SK-N-SH (cell line): ENCODE measurements at places on chromosomes 2 and 18. TPM values are rescaled to one million over a fixed set of nuclear protein-coding genes. Genes with fewer than 3 reads are reported as not detected.

GRCh38 chr2:228763379-228763981 is 507.6 kb downstream of the PID1 start:
- DNase-seq: no peak

DNA sequence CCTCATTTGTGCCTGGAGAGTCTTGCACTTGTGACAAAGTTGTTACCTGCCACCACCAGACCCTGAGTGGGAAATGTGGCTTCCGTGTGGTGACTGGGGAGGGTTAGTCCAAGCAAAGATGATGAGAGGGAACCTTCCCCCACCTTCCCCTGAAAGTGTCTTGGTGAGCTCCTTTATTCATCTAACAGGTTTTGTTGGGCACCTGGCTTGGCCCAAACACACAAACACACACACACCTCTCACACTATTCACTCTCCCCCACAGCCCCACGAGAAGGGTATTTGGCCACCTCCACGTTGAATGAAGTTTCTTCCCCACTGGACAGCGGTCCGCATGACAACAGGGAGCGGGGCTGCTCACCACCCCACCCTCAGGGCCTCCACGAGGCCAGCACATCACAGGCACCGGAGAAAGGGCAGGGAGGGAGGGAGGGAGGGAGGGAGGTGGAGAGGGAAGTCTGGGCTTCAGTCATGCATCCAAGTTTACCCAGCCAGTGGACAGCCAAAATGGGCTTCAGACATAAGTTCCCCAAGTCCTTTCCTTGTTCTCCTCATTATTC is 1.4 kb downstream of the CIB4 start:
- DNase-seq: no peak

- DNase-seq: no peak
Measured at GRCh38 chr18:13220361-13220991, 1.9 kb downstream of the LDLRAD4 start.

- no peak for DNase-seq
Measured at GRCh38 chr2:174924061-174924693, 81.0 kb downstream of the CHN1 start.

SLC14A1 gene
- polyA plus RNA-seq: 2.4 and 4.5 TPM in 2 replicates

STK25 gene
- 236 and 268 TPM in 2 replicates for polyA plus RNA-seq

GRCh38 chr2:219844401-219845091 is 217.1 kb downstream of the SLC4A3 start:
- DNase-seq: no peak

DNA sequence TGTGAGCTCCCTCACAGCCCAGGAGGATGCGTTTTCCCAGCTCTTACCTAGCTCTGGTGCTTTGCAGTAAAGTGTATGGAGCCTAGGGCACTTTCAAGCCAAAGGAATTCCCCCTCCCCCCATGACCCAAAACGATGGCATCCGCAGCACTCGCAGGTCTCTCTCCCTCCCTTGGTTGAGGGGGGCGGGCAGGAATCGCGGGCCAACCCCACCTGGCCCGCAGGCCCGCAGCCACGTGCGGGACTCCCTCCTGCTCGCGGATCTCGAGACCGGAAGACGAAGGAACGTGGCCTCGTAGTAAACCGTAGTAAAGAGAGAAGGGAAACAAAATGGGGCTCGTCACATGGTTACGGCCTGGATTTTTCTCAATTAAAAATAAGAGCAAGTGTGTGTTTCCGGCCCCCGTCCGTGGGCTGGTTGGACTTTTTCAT is 8.5 kb downstream of the IRS1 start:
- DNase-seq: no peak

TBR1 gene
- polyA plus RNA-seq: under 0.01 TPM in 1 of 2 replicates, not detected in the other

GRCh38 chr2:238446371-238446770 is 19.6 kb downstream of the ASB1 start:
- no peak for DNase-seq

SLC38A11 gene
- polyA plus RNA-seq: not detected in 2 replicates

ALLC gene
- polyA plus RNA-seq: 0.08 TPM in 1 of 2 replicates, not detected in the other

- no peak for DNase-seq
Measured at GRCh38 chr18:58316396-58317342, 272.6 kb downstream of the NEDD4L start.

ZNF804A gene
- 0.02 TPM in 2 replicates for polyA plus RNA-seq

GRCh38 chr2:24708537-24709152 is 84.5 kb downstream of the PTRHD1 start:
- DNase-seq: no peak

DNA sequence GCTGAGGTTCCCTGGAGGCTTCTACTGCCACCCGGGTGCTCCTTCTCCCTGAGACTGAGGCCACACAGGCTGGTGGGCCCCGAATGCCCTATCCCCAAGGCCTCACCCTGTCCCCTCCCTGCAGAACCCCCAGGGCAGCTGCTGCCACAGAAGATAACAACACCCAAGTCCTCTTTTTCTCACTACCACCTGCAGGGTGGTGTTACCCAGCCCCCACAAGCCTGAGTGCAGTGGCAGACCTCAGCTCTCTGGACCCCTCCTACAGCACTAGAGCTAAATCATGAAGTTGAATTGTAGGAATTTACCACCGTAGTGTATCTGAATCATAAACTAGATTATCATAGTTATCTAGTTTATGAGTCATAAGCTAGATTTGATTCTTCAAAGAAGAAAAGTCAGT is 7.3 kb upstream of the CENPA start:
- no peak for DNase-seq

LDAH gene
- polyA plus RNA-seq: 12.7 and 13.9 TPM in 2 replicates

DNA sequence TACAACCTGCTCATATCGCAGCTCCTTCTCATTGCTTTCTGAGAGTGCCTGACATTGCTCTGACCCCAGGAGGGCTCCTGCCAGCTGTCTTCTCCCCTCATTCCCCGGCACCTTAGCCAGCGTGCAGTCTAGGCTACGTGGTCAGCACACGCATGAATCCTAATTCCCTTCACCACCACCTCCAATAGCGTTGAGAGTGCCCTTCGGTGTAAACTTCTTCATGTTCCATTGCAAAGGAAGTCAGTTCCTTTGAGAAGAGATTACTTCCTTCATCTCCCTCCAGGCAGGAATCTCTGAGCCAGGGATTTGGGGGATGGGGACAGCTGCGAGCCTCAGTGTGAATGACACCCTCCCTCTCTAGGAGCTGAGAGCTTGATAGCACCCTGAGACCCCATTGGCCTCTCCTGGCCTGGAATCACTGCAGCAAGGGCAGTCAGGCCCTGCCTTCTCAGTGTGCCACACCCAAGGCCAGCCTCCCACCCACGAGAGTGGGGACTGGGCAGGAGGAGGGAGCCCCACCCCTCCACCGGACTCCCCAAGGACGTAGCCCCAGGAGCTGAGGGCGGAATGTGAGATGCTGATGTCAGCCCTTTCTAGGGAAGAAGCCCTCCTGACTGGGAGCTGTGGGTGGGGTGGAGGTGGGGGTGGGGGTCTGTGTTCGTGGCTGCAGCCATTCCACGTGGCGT is 53.4 kb downstream of the SLC66A2 start:
- DNase-seq: no peak
